ENCODE measurements at places on chromosomes 4 and X.
A peak's percentile ranks its signal among the peaks of the same experiment; 100 is the strongest.

DNA sequence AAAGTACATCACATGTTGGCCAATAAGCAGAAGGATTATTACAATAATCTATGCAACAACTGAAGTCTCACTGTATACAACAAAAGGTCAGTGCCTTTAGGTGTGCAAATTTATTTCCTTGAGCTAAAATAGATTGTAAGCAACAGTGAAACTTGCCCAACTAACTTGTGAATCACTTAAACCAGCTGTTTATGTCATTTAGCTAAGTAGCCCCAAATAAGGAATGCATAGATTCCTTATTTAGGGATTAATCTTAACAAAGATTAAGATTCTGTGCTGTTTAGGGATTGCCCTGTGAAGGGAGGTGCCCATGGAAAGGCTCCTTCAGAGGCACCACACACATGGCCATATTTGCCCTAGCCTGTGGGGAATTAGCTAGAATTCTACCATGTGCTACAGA is 168.6 kb downstream of the MAML3 start:
- DNase-seq = no peak

DNA sequence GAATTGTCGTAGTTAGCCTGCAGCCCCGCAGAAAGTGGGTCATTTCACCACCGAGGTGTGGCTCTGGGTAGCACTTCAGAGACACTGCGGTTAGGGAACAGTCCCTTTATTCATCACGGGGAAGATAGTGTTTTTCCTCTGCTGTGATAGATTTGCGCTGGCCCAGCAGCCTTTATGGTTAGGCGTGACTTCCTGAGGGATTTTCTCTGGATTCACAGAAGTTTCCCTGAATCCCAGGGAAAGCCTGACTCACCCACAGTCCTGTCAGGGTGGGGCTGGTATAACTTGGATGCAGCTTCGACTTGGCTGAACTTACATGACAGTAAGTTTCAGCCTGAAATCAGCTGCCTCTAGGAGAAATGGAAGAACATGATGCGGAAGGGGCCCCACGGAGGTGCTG is 196.3 kb upstream of the HHIP start:
- DNase-seq = no peak

- DNase-seq = no peak
Measured at GRCh38 chr4:120000591-120001296, 65.9 kb downstream of the MAD2L1 start.

GRCh38 chr4:92359491-92359890 is 55.7 kb downstream of the GRID2 start:
- no peak for DNase-seq

DNA sequence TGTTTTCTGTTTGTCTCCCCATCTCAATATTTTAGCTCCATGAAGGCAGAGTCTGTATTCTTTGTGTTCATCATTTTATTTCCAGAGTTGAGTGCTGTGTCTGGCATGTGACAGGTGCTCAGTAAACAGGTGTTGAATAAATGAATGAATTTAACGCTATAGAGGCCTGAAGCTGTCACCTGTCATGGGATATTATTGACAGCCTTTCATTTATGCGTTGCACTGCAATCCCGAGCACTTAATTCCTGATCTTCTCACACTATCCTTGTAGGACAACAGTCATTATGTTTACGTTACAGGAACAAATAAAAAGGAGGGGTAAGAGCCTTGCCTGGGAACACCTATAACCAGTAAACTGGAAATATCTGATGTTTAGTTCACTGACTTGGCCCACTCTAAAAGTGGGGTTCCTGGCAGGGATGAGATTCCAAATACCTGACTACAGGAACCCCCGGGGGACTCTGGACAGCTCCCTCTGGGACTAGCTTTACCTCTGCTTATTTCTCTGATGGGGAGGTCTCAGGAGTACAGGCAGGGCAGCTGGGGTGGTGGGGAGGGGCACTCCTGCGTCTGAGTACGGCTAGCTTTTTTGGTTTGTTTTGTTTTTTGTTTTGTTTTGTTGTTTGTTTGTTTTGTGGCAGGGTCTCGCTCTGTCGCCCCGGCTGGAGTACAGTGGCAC is 36.6 kb downstream of the SEL1L3 start:
- DNase-seq = no peak

DNA sequence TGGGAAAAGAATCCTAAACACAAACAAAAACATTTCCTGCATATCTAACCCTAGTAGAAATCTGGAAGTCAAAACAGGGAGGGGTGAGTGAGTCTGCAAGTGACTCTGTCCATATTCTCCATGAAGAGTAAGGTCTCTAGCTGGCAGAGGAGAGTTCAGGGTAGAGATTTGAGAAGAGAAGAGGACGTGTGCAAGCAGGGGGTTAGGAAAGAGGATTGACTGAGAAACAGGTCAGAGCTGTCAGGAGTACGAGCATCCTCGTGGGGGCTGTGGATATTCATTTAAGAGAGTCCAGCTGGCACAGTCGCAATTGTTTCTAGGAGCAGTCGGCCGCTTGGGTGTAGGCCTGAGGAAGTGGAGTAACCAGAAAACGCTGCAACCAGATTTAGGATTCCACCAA is 27.9 kb downstream of the PROM1 start:
- DNase-seq = no peak

GRCh38 chr4:123545667-123546572 is 149.3 kb downstream of the SPRY1 start:
- no peak for DNase-seq

DNA sequence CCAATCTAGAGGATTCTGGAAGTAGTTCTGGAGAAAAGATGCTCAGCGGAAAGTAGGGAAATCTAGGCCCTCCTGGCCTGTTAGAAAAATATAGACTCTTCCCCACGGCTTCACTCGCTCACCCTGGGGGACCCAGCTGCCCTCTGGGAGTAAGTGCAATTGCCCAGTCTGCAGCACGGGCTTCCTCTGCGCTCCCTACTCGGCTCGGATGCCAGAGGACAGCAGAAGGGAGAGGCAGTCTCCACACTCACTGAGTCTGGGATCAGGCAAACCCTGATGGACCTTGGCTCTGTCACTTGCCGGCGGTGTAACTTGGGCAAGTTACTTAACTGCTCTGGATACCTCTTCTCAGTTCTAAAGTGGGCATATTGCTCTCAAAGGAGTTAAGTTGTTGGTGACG is 2.1 kb downstream of the SHISA3 start:
- DNase-seq = no peak

GRCh38 chrX:155215443-155216178 is 649 bp upstream of the VBP1 start:
- DNase-seq = no peak

DNA sequence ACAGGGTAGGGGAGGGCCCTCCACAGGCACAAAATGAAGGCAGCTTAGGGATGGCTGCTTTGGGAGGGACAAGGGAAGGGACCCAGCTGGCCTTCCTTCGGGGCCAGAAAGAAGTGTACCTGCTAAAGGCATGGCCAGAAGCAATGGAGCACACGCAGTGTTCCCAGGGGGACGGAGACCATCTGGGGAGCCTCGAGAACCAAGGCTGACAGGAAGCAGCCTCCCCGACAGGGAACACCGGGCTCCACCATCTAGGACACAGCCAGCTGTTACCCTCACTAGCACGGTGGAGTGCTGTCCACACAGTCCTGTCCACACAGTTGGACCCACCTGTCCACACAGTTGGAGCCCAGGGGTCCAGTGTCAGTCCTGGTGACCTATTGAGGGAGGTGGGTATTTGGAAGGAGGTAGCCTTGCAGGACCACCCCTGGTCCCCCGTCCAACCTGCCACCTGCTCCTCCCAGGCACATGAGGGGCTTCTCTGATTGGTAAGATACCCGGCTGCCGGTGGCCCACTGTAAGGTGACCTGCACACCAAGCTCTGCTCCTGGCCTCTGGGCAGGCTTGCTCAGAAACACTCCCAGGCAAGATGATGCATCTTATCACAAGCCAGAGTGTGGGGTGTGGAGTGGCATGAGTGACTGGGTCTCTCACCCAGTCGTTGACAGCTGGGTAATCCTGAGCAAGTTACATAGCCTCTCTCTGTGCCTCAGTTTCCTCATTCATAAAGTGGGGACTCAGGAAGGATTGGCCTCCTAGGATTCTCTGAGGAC is 20.5 kb upstream of the AFAP1 start:
- DNase-seq = no peak

DNA sequence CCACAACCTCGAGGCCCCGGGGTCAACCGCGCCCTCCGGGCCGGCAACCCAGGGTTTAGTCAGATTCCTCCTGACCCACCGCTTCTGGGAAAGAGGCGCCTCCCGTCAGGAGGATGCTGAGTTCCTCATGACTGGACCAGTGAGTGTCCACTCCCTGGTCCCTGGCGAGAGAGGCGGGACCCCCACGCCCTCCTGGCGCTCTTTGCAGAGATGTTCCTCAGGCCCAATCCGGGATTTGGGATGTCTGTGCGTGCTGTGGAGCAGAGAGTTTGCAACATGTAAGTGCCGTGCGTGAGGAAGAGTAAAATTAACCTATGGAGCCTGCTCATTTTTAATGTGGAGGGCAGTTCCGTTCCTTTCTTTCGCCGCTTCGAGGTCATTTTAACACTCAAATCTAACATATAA is 824 bp upstream of the UGDH start:
- no peak for DNase-seq

DNA sequence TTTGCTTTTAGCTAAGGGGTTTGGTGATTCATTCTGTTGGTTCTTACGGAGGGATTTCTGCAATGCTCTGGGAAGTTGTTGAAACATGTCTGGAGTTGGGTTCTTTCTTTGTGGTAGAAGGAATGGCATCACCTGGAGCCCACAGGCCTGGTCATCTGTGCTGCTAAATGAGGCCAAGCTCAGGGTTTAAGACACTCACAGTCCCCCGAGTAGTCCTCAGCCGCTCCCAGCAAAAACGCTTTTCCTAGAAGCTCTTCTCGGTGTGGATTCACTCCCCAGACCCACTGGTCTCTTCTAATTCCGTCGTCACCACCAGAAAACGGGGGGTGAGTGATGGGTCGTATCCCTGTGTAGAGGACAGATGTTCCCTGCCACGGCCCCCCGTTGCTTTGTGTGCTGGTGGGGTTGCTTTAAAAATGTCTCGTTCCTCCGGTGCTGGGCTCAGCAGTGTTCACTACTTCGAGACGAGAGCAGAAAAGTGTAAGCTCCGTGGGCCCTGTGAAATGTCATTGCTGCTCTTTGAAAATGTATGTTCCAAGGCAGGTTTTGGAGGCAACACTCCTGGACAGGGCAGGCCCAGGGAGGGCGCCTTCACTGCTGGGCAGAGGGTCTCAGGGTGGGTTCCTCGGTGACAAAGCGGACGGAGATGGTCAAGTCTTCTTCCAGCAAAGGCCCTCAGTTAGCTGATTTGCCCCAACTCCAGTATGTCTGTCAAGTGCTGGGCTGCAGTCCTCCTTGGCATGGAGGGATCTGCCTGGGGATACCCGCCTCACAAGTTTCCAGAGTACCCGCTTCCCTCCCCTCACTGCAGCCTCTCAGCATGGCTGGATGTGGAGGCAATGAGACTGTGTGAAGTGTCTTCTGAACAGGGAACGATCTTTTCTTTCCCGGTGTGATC is 37.3 kb downstream of the PSAPL1 start:
- DNase-seq = no peak

- DNase-seq = peak; percentile 64
Measured at GRCh38 chr4:98659741-98660462, 1.5 kb upstream of the TSPAN5 start.

GRCh38 chrX:109350551-109350950 is 131.3 kb downstream of the GUCY2F start:
- no peak for DNase-seq

GRCh38 chrX:65985922-65986588 is 53.8 kb downstream of the VSIG4 start:
- peak; percentile 48 for DNase-seq

- DNase-seq = peak; percentile 5
Measured at GRCh38 chrX:10755439-10756334, 135.3 kb upstream of the MID1 start.

DNA sequence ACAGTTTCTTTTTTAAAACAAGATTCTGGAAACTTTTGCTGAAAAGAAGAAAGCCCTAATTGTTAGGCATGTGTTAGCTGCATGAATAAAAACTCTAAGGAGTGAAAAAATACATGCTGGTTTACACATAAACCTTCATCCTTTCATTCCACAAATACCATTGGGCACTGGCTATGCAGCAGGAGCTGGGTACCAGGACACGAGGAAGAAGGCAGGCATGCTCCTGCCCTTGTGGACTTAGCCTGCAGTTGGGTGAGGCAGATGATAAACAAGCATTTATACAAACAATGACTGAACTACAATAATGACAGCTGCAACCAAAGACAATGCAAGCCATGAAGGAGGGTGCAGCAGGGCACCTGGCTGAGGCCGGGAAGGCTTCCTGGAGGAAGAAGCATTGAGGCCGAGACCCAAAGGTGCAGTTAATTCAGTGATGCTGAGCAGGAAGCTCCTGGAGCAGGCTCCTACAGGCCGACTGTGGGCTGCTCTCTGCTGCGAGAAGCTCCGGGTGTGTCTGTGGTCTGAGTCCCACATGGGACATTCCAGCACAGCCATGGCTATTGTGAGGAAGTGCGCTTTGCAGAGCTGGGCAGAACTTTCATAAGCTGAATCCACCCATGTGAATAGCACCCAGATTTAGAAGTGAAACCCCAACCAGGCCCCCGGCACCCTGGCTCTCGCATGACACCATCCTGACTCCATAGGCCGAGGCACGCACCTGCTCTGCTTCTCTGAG is 44.0 kb upstream of the MXD4 start:
- peak; percentile 14 for DNase-seq

DNA sequence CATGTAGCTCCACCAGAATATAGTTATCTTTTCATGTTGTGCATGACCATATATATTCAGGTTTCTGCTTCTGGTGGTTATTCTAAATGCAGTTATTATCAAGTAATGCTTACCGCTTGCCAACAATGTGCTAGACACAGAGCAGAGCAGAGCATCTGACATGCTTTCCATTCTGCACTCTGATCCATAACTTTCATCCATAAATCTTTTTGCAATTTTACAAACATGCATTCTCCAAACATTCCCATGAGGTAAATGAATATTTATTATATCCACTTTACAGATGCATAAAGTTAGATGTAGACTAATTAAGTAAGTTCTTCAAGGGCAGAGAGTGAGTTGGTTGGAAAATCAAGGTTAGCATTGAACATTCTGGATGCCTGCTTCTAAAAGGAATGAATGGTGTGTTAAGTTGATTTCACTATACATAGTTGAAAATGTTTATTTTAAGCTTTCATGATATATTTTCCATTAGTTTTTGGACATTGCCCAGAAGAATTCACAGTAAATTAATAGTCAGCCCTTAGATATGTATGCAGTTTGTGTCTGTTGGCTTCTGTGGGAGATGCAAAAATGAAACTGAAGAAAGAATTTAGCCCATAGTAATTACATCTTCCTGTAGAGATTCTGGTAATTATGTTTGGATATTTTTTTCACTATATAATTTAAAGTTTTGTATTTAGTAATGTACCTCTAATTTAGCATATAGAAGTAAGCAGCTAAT is 867.8 kb downstream of the CCSER1 start:
- no peak for DNase-seq

DNA sequence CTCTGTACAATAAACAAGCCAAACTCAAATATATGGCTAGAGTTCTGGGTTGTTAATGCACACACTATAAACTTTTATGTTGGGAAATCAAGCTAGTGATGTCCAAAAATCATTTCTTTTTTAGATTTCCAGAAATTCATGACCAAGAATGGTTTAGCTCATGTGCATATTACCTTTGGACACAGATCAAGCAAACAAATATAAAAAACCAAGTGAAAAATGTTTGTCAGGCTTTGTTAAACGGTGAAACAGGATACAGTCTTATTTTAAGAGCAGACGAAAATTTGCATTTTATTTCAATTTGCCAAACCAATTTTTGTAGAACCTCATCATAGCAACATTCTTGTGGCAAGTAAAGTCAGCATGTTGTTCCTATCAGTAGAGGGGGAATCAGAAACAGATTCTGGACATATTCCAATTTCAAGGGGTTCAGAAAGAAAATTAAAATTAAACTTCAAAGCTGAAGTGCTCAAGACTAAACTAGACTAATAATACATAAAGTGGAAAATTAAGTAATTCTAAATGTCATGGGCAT is 413.6 kb downstream of the TRIML1 start:
- DNase-seq = no peak

Data from H4 (cell line).